Activated naive CD8-positive, alpha-beta T cell treated with anti-CD3 and anti-CD28 coated beads, Interleukin-2, amount 50 U/mL, for 24 hours (primary cell): ENCODE measurements at places on chromosomes 1 and 21.

- H3K4me1 ChIP-seq, result peaks cover 65% of the 10 kb centered on the region
- DNase-seq, result no peak
- H3K4me3 ChIP-seq, result peak overlapping the region; percentile 40
- H3K36me3 ChIP-seq, result peaks cover 9% of the 10 kb centered on the region
- H3K27me3 ChIP-seq, result no peaks in the 10 kb centered on the region
Observed at GRCh38 chr1:184892116-184892515, 82.2 kb downstream of the NIBAN1 start.

- DNase-seq, result no peak
- H3K4me3 ChIP-seq, result peak overlapping the region; percentile 77
- peaks cover 15% of the 10 kb centered on the region for H3K4me1 ChIP-seq
Observed at GRCh38 chr1:159853417-159854115, 8.9 kb downstream of the VSIG8 start.

- H3K4me3 ChIP-seq, result peak within 1 kb of the TSS; percentile 90
- peak within 1 kb of the TSS; percentile 90 for H3K27ac ChIP-seq
- H3K27me3 ChIP-seq, result no peaks in the 10 kb centered on the region
- H3K36me3 ChIP-seq, result peaks cover 35% of the 10 kb centered on the region
- H3K4me1 ChIP-seq, result peaks cover 94% of the 10 kb centered on the region
- DNase-seq, result no peak
Observed at GRCh38 chr1:156153362-156153761, at the start of gene SEMA4A. Gene SEMA4A, plus strand, starts transcription at chr1:156153585. Its CDS starts 994 bp downstream, at chr1:156154579.

GRCh38 chr1:161954050-161954449 lies 69.6 kb downstream of the OLFML2B start:
- no peak overlapping the region for H3K27ac ChIP-seq
- no peak overlapping the region for H3K4me3 ChIP-seq
- H3K36me3 ChIP-seq, result peaks cover 32% of the 10 kb centered on the region
- peaks cover 30% of the 10 kb centered on the region for H3K4me1 ChIP-seq

DNA sequence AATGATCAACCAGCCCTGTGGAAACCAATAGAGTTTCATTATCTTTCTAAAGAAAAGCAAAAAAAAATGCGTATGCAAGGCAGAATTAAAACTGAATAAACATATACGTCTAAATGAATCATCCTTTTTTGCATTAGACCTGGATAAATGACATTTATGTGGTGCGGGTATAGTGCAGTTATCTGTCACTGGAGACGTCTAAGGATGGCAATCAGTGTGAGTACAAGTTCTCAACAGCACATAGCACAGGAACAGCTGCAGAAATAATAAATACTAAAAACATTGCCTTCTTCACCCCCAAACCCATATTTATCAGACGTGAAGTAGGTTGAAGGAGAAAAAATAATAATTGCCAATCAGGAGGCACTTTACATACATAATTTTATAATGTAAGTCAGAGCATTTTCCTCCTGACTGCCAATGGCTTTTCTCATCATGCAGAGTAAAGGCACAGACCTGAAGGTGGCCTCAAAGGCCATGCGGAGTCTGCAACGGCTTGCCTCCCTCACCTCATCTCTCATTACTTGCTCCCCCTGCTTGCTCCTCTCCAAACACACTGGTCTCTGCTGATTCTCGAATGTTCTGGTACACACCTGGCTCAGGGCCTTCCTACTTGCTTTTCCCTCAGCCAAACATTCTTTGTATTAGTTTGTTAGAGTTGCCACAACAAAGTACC lies 574.7 kb upstream of the PLXNA2 start:
- no peaks in the 10 kb centered on the region for H3K4me1 ChIP-seq
- no peak overlapping the region for H3K4me3 ChIP-seq
- no peak for DNase-seq
- H3K27me3 ChIP-seq, result no peaks in the 10 kb centered on the region
- H3K36me3 ChIP-seq, result no peaks in the 10 kb centered on the region

GRCh38 chr1:41768583-41768982 lies 150.1 kb downstream of the HIVEP3 start:
- H3K27ac ChIP-seq, result no peak overlapping the region
- peaks cover 17% of the 10 kb centered on the region for H3K4me1 ChIP-seq
- H3K36me3 ChIP-seq, result peaks cover 2% of the 10 kb centered on the region
- no peak for DNase-seq
- no peak overlapping the region for H3K4me3 ChIP-seq

GRCh38 chr1:156598125-156598524 lies 3.2 kb downstream of the GPATCH4 start:
- peaks cover 58% of the 10 kb centered on the region for H3K4me1 ChIP-seq
- no peak for DNase-seq
- peak overlapping the region; percentile 100 for H3K27ac ChIP-seq
- H3K4me3 ChIP-seq, result no peak overlapping the region
- no peaks in the 10 kb centered on the region for H3K27me3 ChIP-seq

DNA sequence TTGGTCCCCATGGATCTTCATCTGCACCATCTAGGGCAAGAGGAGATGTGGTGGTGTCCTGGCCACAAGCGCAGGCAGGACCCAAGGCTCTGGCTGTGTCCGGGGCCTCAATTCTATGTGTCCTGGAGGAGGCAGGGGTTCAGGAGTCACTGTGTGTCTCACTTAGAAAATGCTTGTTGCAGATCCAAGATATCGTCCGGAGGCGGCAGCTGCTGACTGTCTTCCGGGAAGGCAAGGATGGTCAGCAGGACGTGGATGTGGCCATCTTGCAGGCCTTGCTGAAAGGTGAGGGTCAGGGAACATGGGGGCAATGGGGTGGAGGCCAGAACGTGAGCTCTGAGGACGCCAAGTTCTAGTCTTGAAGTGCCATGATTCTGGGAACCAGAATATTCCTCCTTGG lies 29.1 kb downstream of the TRPM2 start:
- H3K4me3 ChIP-seq, result no peak overlapping the region
- no peak overlapping the region for H3K27ac ChIP-seq
- H3K4me1 ChIP-seq, result no peaks in the 10 kb centered on the region
- no peaks in the 10 kb centered on the region for H3K27me3 ChIP-seq
- no peak for DNase-seq
